Esophagus squamous epithelium (tissue), 5 donors: ENCODE measurements at places on chromosomes 13 and 19.

- DNase-seq, result no peak
Observed at GRCh38 chr13:39734952-39735351, 79.5 kb downstream of the COG6 start.

DNA sequence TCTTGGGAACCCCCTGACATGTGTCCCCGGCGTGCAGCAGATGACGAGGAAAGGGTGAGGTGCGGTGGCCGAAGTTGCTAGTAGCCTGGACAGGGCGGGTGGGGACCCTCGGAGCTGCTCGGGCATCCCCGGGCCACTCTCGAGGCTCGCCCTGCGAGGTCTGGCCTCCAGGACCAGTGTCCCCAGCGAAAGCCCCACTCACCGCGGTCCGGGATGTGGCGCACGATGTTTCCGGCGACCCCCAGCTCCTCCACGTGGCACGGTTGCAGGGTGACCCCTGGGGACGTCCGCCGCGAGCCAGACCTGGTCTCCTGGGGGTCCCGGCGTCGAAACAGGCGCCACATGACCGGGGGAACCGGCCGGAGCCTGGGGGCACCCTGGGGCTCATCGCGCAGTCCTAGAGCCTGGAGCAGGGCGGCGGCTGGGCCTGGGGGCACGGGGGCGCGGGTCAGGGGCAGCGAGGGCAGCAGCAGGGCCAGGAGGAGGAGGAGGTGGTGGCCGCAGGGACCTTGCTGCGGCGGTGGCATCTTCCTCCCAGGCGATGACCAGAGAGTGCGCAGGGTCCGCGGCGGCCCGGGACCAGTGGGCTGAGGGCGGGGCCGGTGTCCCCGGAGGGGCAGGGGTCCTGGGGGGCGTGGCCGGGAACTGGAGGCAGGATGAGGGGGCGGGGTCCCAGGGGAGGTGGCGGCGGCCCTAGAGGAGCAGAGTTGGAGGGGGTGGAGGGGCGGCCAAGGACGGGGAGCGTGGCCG lies 26.0 kb downstream of the CERS1 start:
- DNase-seq, result no peak

GRCh38 chr19:55368106-55368505 lies 2.2 kb downstream of the IL11 start:
- no peak for DNase-seq

- DNase-seq, result no peak
Observed at GRCh38 chr13:60267498-60268202, 103.9 kb upstream of the DIAPH3 start.

- no peak for DNase-seq
Observed at GRCh38 chr13:99265162-99265800, 7.1 kb upstream of the GPR18 start.

DNA sequence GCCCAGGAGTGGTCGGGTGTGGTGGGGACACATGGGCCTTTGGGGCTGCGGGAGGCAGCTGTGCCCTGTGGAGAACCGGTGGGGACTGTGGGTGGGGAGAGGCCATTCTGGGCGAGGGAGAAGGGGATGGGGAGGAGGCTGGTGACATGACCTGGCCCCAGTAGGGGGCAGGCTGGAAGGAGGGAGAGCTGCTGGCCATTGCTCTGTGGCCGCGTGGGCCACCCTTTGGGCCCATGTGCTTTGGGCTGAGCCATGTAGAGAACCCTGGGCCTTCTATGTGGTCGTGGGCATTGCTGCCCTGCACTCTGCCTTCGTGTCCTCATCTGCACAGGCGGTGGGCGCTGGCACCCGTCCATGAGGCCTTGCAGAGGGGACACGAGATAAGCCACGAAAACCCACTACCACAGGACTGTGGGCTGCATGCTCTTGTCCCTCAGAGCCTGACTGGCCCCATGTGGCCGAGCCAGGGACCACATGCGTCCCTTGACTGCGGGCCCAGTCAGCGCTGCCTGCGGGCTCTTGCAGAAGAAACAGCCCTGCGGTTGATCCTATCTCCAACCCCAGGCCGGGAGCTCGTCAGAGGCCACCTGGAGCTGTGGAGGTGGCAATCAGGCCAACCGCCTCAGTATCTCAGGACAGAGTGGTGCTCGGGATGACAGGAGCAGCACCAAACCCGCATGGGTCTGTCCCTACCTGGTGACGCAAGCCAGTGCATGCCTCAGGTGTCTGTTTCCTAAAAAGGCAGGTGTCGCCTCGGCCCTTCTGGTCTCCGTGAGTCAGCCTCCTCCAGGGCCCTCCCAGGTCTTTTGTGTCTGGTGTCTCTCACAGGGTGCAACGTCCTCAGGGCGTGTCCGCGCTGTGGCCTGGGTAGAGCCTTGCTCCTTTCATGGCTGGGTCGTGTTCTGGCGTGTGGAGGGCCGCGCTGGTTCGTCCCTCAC lies 14.3 kb downstream of the FZR1 start:
- no peak for DNase-seq

DNA sequence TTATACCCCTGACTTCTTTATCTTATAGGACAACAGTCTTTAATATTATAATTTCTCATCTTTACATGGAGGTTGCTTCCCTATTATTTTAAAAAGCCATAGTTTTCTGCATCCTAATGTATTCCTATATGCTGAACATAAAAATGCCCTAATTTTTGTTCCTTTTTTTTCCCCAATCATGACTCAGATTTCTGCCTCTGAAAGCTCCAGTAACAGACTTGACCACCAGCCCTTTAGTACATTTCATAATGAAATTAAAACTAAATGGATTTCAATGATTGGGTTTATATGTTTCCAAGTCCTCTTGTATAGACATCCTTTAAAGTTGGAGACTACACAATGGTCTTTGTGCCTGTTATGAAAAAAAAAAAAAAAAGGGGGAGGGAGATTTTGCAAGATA lies 712.5 kb downstream of the DIAPH3 start:
- DNase-seq, result no peak

DNA sequence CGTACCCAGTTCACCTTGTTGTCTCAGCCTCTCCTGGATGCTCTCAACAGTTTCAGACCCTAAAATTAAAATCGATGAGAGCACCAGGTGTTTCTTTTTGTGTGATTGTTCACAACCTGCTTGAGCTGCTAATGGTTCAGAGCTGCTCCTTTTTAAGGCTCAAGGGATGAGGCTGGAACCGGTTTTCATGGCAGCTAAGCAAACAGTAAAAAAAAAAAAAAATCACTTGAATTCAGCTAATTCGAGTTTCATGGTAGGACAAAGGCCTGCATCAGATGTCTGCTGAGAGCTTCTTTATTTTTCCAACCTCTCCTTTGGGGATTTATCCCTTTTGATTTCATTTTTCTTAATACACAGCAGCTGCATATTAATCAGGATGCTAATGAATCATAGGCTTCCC lies 6.5 kb downstream of the SYCE2 start:
- DNase-seq, result no peak

GRCh38 chr19:53537521-53538377 lies at the start of gene ZNF331:
Gene ZNF331, plus strand, starts transcription at chr19:53538145. Its CDS starts 31,232 bp downstream, at chr19:53569377.
- peak; percentile 45 for DNase-seq

GRCh38 chr13:43291287-43292060 lies 268.1 kb downstream of the DNAJC15 start:
- DNase-seq, result no peak

GRCh38 chr19:54206831-54207177 lies 6.1 kb downstream of the RPS9 start:
- DNase-seq, result no peak

GRCh38 chr19:55461974-55462626 lies 658 bp upstream of the ISOC2 start:
- no peak for DNase-seq

GRCh38 chr13:54402495-54402894 lies 1373.9 kb downstream of the OLFM4 start:
- DNase-seq, result no peak

DNA sequence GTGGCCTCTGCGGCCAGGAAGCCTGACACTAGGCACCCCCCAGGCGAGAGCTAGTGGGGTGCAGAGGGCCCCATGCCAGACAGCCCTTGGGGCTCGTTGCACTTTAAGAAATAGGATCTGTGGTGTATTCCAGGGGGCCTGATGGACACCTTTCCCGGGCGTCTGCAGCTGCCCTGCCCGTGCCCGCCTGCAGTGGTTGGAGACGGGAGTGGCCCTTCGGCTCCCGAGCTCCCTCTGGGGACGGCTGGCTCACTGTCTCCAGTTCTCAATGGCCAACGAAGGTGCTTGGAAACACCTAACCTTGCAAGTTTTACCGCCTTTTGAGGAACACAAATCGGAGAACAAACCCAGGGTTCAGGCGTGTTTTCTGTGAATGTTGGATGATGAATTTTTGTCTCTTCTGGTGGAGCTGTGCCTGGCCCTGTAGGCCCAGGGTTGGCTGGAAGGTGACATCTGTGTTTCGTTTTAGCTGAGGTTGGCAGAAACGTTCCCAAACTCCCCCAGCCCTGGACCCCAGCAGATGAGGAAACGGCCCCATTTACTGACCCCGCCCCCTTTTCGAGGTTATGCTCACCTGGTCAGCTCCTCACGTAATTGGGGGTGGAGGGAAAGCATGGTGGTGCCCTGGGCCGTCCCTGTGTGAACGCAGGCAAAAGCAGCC lies 17.4 kb upstream of the NPAS1 start:
- DNase-seq, result no peak

DNA sequence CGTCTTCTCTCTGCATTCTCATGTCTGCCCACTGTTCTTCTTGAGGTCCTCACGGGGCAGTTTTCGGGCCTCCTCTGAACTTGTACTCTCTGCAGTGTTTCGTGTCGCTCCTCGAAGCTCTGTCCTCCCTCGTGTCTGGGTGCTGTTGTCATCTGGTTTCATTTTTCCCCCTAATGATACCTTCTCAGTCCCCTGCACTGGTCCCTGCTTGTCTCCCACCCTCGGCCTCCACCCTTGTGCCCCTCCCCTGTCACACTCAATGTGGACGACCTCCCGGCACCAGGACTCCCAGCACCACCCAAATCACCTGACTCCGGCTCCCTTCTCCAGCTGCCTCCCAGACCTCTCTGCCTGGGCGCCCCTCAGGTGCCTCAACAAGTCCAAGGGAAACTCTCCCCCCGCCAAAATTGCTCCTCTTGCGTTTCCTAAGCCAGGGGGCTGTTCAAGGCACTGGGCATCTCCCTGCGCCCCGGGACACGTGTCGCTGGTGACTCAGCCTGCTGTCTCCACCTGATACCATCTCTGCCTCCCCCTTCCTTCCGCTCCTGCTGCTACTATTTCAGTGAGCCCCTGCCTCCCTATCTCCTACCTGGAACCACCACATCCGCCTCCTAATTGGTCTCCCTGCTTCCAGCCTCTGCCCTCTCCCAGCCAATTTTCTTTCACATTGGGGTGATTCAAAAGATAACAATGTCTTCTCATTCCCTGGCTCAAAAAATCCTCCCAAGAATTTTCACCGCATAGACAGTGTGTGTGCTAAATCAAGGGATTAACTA lies 49.5 kb downstream of the RFX2 start:
- DNase-seq, result no peak

- DNase-seq, result no peak
Observed at GRCh38 chr19:1000095-1000494, at the start of gene GRIN3B. Gene GRIN3B, plus strand, starts transcription at chr19:1000419. Its CDS starts 19 bp downstream, at chr19:1000438.

DNA sequence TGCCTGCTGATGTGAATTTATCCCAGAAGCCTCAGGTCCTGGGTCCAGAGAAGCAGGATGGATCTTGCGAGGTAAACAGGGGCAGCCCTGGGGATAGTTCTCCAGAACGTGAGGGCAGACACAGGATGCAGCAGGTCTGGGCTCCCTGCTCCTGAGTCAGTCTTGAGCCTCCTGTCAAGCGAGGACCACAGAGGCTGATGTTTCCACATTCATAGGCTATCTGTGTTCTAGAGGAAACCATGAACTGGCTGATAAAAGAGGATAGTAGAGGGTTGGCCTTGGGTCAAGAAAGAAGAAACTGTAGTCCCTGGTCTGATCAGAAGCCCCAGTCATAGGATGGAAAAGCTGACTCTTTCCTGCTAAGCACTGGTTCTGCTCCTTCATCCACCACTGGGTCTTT lies 2.2 kb downstream of the ZNF175 start:
- no peak for DNase-seq

DNA sequence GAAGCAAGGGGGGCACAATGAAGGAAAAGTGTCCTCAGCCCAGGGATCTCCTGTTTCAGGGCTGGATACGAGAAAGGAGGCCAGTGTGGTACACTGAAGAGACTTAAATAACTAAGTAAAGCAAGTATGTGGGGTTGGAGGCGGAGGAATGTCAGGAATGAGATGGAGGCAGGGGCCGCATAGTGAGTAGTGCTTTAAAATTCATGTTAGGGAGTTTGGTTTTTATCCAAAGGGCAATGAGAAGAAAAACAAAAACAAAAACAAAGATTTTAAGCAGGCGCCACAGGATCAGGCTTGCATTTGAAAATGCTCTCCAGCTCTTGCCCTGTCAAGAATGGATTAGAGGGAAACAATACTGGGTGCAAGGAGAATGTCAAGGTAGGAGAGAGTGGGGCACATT lies 273.4 kb downstream of the DCLK1 start:
- no peak for DNase-seq
